Glutamatergic neuron (in vitro differentiated cells): ENCODE measurements at places on chromosomes 11 and 22. TPM values are rescaled to one million over a fixed set of nuclear protein-coding genes. Genes with fewer than 3 reads are reported as not detected.

DNA sequence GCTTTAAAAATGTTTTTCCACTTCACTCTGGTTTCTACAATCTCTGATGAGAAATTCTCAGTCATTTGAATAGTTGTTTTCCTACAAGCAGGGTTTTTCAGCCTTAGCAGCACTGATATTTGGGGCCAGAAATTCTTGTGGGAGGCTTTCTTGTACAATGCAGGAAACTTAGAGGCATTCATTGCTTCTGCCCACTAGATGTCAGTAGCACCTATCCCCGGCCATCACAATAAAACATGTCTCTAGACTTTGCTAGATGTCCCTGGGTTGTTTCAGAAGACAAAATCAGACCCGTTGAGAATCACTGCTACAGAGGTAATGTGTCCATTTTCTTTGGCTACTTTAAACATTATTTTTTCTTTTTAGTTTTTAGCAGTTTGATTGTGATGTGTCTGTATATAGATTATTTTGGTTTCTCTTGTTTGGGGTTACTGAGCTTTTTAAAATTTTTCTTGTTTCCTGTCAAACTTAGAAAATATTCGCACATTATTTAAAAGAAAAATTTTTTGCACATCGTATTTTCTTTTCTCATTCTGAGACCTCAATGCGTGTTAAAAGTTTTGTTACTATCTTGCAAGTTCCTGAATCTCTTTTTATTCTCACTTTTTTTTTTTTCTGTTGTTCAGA is 60.8 kb upstream of the CCDC179 start:
- DNase-seq: no peak

DNA sequence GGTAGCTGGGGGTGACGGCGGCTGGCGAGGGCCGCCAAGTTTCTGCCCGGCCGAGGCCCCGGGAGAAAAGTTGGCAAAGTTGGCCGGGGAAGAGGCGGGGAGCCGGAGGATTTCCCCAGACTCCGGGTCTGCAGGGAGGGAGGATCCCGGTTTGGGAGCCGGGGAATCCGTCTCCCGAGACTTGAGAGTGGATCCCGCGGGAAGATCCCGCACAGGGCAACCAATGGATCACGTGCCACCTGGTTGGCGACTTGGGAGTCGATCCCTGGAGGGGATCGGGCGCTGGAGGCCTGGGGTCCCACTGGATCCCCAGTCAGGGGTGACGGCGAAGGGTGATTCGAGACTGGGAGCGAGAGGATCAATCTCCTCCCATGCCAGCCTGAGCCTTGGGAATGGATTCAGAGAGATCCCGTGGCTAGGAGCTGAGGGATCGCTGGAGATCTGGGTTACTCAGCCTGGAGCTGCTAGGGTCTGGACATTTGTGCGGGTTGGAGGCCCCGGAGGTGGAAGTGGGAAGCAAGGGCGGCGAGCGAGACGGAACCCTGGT is 394 bp downstream of the KIAA1671 start:
- peak; percentile 55 for DNase-seq

- DNase-seq: no peak
Measured at GRCh38 chr22:43478621-43479300, 66.9 kb downstream of the MPPED1 start.

DNA sequence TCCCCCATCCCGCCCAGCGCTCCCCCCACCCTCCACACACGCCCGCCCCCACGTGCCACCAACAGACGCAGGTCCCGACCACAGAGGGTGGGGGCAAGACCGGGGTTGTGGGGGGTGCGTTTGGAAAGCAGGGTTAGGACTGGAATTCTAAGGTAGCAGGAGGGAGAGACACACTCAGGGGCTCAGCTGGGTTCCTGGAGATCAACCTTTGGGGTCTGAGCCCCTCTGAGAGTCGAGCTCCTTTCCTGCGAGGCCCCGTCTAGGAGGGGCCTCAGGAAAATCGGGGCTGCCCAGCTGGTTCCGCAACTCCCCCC is 429 bp downstream of the PGGHG start:
- no peak for DNase-seq

DNA sequence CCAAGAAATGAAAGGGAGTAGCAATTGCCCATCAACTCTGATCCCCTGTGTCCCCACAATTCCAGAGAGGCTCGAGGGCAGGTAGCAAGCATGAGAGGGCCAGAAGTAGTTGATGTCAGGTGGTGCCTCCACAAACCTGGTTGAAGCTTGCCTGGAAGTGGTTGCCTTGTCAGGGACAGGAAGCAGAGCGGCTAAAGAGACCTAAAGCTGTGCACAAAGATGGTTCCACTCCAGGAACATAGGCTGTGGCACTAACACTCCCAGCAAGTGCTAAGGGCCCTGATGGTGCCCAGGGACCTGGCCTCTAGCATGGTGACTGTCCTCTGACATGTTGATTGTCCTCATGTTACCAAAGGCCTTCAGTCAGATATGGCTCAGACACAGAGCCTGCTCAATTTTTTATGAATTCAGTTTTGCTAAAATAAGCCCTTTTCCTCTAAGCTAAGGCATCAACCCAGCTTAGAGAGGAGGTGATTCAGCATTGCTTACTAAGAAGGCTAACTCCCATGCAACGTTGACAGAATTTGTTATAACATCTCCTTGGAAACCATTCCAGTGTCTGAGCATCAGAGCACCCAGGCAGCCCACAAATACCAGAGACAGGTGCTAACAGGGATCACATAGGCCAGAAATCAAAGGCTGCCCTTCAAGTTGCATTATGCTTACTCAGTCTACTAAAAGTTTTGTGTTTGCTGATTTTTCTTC is 196.3 kb upstream of the ARHGAP20 start:
- DNase-seq: no peak

- no peak for DNase-seq
Measured at GRCh38 chr22:42714768-42715390, 5.8 kb downstream of the A4GALT start.

DNA sequence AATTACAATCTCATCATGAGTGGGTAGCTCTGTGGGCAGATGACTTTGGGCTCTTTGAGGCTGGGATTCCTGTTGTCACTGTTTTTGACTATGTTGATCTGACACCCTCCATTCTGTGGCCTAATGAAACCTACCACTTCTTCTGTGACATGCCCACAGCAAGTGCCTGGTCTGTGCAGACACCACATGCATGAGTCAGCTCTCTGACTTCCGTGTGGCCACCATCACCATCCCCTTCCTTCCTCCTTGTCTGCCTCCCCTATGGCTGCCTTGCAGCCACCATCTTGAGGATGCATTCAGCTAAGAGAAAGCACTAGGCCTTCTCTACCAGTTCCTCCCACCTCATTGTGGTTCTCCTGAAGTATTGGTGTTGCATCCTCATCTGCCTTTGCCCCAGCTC is 15.3 kb upstream of the OR10V1 start:
- DNase-seq: no peak

DNA sequence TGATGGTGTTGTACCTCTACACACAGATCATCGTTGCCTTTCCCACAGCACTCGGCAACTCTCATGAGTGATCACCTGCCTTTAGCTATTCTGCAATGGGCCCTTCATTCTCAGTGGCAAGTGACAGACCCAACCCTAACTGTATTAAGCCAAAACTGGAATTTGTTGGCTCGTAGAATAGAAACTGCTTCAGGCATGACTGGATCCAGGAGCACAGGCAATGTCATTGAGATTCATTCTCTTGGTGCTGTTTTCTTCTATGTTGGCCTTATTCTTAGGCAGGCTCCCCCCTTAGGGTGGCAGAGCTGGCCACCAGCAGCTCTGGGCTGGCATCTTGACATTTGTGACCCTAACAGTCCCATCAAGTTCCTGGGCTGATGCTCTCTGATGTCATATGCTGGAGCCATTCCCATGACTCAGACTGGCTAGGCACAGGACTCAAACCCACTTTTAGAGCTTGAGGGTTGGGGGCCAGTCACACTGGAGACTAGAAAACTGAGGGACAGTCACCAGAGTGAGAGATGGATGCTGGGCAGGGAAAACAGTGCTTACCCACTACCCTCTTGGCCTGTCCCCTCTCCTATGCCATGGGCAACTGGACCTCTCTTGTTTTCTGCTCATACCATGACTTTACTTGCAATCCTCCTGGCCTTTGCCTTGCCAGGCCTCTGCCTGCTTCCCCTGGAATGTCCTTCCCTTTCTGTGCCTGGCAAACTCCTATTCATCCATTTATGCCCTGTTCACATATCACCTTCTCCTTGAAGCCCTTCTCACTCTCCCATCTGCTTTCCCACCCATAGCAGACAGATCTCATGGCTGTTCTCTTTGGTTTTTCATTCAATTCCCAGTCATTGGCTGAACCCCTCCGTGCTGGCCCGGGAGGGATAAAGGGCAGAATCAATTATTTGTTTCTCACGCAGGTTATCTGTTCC is 7.1 kb upstream of the CDC42EP2 start:
- no peak for DNase-seq

- no peak for DNase-seq
Measured at GRCh38 chr11:44725757-44726282, 942 bp upstream of the TSPAN18 start.

GRCh38 chr11:69816671-69817070 is 2.5 kb downstream of the FGF3 start:
- no peak for DNase-seq

- DNase-seq: no peak
Measured at GRCh38 chr11:30984442-30984816, 385.1 kb downstream of the DCDC1 start.

GRCh38 chr11:67605231-67606011 is 1.3 kb upstream of the NDUFV1 start:
- no peak for DNase-seq

- no peak for DNase-seq
Measured at GRCh38 chr11:114182471-114183043, 113.6 kb upstream of the NNMT start.

Gene KRTAP5-1
- not detected for total RNA-seq

Gene TSPAN18
- total RNA-seq: 80.4 TPM
